ENCODE measurements at places on chromosomes 1 and 21.

DNA sequence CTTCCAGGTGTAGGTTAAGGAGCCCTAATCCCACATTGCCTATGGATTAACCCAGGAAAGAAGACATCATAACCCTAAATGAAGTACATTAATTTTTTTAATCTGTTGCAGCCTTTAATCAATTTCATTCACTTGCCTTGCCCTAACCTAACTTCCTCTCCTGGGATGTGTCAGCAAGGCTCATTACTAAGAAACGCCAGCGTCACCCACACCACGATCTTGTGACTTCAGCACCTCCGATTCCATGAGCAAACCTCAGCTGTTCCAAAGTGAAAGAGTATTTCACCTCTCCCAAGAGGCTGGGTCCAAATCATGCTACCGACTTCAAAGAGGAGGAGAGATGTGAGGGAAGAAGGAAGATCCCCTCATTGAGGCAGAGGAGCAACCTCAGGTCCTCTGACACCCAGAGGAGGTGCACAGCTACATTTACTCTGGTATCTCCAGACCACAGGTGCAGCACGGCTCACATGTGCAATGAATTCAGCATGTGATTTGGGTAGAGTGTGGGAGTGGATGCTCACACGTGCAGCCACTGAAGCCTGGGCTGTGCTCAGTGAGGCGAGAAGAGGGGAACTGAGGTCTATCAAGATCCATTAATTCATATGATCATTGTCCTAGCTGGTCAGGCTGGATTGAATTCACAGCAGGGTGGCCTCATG is 134.1 kb downstream of the SLC30A10 start:
- DNase-seq = no peak

GRCh38 chr1:203098445-203098844 is 12.6 kb upstream of the MYOG start:
- no peak for DNase-seq

GRCh38 chr1:90386899-90387720 is 330.0 kb downstream of the BARHL2 start:
- no peak for DNase-seq

DNA sequence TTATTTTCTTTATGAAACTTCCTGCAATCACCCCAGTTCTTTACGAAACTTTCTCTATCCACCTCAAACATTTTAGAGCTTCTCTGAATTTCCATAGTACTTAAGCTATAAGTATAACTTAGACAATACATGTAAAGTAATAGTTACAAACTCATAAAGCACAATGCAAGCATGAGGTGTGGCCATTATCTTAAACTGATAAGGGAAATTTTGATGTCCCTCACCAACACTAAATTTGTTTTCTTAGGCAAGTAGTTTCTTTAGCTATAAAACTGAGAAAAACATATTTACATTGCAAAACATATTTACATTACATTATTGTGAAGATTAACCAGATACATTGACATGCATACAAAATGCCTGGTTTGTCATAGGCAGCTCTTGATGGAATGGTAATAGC is 146.4 kb upstream of the ATP1B1 start:
- DNase-seq = no peak

DNA sequence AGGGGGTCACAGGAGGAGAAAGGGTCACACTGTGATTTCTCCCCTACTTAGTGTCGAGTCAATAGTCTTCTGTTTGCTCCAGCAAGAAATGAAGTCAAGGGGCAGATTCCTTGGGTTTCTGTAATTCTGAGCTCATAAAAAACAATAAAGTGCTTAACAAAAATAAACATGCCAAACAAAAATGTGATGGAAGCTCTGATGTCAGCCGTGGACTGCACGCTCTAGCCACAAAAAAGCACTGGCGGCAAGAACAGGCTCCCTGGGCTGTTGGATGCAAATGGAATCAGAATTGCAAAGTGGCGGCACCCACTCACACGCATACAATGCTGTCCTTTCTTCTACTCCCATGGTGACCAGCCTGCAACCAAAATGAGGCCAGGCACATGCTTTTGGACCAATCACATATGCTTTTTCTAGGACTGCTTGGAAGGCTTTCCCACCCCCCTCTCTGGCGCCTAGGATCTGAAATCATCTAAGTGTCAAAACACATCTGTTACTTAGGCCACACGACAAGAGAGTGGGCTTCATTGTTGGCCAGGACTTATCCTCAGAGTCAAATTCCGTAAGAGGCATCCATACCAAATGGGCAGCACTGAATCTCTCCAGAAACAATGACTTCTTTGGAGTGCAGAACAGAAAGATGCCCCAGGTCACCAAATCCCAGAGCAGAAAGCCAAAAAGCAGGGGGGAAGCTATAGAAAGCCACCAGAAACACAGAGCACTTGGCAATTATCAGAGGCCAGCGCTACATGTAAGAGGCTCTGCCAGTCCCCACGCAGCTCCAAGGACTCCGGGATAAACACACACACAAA is 9.2 kb downstream of the C1orf198 start:
- DNase-seq = no peak

DNA sequence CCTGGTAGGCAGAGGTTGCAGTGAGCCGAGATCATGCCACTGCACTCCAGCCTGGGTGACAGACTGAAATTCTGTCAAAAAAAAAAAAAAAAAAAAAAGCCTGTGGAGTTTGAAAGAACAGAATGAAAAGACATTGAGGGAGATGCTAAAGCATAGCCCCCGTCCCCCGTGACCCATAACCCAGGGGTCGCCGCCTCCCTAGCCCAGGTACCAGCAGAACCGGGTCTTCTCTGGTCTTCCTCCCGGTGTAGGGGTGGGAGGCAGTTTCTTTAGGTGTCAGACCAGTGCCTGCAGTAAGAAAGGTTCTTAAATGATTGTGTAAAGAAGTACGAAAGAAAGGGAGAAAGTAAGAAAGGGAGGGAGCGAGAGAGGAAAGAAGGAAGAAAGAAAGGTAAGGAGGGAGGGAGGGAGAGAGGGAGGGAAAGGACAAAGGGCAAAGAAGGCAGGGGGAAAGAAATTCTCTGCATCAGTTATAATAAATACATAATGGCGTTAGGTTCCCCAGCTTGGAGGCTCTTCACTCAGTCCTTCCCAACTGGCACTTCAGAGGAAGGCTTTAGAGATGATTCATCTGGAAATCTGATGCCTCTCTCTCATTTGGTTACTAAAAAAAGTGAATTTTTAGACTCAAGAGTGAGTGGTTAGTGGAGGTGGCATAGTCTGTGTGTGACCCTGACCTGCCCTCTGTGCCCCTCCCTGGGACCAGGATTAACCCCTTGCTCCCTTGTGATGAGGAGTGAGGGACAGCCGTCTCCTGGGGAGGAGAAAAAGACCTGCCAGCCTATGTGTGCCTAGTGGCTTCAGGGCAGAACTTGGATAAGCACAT is 1.1 kb downstream of the IL24 start:
- DNase-seq = no peak

DNA sequence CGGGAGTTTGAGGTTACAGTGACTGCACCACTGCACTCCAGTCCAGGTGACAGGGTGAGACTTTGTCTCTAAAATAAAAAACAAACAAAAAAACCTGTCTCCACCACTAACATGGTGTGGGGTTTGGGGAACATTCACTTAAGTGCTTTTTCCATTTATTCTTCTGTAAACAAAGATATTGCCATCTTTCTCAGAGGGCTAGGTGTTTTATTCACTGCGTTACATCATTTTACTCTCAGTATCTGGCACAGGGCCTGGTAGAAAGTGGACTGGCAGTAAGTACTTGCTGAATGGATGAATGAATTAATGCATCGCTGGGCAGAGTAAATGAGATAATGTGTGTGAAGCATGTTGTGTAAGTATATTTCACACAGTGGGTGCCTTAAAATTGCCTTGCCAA is 20.1 kb downstream of the KIAA0040 start:
- DNase-seq = no peak

GRCh38 chr1:245132771-245133170 is 22.0 kb upstream of the KIF26B start:
- no peak for DNase-seq

- peak; percentile 10 for DNase-seq
These were observed 182.3 kb downstream of the FCRL5 start for GRCh38 chr1:157369808-157370521.

DNA sequence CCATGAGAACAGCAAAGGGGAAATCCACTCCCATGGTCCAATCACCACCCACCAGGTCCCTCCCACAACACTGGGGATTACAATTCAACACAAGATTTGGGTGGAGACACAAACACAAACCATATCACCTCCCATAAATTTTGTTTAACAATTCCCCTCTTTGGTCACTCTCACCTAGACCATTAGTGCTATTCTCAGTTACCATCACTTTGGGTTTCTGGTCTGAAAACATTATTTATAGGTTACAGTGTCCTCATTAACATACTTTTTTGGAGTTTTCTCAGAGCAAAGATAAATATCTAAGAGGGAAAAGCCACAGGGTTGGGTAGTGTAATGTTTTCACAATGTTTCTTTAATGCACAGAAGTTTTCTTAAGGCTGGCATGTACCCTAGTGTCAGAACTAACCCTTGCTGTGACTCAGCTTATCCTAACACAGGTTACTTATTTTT is 47.7 kb upstream of the DNAH14 start:
- no peak for DNase-seq

GRCh38 chr1:79122521-79122920 is 116.0 kb upstream of the ADGRL4 start:
- no peak for DNase-seq

GRCh38 chr1:178908358-178908757 is 37.5 kb upstream of the ANGPTL1 start:
- no peak for DNase-seq

DNA sequence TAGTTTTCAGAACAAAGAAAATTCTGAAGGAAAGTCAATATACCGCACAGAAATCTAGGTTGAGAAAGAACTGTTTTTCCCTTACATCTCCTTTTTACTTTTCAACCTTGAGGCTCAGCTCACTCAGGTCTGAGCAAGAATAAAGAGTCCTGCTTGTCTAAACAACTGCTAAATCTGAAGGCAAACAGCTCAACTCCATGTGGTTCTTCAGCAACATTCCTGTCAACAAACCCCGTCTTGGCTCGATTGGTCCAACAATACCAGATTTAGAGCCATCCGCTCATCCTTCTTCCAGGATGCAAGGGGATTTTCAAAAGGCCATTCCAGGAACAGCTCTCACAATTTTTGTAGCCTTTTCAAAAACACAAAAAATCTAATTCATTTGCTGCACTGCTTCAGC is 119.8 kb downstream of the HLCS start:
- no peak for DNase-seq

GRCh38 chr1:1200876-1201810 is 5.2 kb downstream of the TNFRSF18 start:
- peak; percentile 93 for DNase-seq

GRCh38 chr1:55536545-55536865 is 321.3 kb upstream of the USP24 start:
- no peak for DNase-seq

- no peak for DNase-seq
These were observed 131.5 kb upstream of the SLC44A3 start for GRCh38 chr1:94688646-94689045.

DNA sequence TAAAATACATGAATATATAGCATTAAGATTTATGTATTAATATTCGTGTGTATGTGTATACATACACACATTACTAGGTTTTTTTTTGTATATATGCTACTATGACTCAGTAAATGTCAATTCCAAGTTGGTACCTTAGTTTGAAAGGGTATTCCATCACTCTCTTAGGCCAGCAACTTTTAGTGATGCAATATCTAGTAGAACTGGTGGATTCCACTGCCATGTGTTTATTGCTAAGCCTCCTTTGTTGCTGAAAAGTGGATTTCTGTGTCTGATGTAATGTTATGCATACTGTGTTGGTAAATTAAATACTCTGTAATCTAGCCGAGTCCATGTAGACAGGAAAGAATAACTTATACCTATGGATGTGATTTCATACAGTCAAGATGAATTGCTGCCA is 16.9 kb upstream of the COL11A1 start:
- DNase-seq = no peak

DNA sequence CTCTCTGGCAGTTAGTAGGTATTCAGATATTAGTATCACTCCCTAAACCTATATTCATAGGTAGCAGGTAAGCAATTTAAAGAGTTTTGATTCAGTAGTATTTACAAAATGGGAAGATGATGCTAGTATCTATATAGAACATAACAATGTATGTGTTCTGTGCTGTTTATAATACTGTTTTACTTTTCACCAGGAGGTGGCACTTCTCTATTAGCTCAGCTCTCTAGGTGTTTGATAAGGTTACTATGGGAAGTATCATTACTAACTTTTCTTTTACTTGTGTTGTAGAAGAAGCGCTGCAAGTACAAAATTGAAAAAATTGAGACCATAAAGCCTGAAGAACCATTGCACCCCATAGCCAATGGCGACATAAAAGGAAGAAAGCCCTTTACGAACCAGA is 49.4 kb upstream of the FASLG start:
- no peak for DNase-seq

DNA sequence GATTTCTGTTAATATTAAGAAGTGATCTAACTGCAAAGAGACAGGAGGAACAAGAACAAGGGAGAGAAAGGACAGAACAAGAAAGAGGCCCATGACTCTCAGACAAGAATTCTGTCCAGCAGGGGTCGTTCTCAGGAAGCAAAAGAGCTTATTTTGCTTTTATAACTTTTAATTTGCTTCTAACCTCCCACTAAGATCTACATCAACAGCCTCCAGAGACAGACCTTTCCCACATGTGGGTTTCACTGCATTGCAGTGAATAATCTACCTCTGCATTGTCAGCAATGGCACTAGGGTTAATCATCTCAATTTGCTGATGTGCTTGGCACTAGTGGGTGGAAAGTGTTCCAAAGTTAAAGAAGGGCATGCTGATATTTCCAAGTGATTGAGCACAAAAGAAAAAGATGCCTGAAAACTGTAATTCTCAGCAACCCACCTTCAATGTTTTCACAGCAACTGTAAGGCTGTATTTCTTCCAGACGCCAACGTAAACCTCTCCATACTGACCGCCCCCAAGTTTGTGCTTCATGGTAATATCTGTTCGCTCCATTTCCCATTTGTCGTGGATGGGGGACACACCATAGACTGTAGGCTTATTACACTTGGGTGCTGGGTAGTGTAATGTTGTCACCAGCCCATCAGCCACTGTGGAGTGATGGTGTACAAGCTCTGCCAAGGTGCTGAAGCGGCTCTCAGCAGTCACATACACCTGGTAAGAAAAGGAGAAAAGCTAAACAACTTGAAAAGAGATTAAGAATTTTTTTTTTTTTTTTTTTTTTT is 39.5 kb downstream of the TOR3A start:
- DNase-seq = no peak

GRCh38 chr21:31286621-31287020 is 57.4 kb downstream of the TIAM1 start:
- no peak for DNase-seq

- peak; percentile 57 for DNase-seq
These were observed 13.5 kb downstream of the ADAMTSL4 start for GRCh38 chr1:150562446-150563339.

DNA sequence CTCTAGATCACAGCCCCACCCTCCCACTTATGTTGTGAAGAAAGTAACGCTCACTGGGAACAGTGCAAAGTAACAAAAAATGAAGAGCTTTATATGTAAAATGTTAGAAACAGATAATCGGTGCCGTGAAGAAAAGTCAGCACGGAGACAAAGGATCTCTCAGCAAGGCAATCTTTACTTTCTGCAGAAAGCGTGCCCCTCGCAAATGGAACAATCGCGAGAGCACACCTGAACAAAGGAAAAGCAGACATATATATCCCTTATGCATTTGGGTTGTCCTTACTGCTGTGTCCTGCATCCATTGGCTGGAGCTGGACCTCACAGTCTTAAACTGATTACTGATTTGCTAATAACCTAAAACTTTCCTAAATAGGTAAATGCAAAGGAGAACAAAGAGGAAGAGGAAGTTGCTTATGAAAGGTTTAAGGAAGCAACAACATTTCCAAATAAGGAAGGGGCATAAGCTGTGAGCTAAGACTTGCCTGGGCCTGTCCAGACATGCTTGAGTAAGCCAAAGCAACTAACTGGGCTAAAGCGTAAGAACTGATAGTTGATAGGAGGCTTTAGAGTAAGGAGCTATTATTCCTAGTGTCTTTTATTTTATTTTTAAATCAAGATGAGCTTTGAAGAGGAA is 89.7 kb downstream of the GTF2B start:
- DNase-seq = no peak
